ENCODE measurements at places on chromosomes 16 and 17. TPM values are rescaled to one million over a fixed set of nuclear protein-coding genes. Genes with fewer than 3 reads are reported as not detected.

Gene TNFRSF17
- not detected for total RNA-seq

Gene MYO15A
- 0.35 TPM for total RNA-seq

Gene RNF157
- total RNA-seq = 121 TPM

Gene CLEC19A
- total RNA-seq = not detected

Gene PDXDC1
- 49.2 TPM for total RNA-seq

Gene KRT39
- total RNA-seq = not detected

Gene GRB7
- total RNA-seq = 0.69 TPM
